A549 treated with Mapracorat at 1 μM for 4 hours (cell line): ENCODE measurements at places on chromosomes 7 and 10. TPM values are rescaled to one million over a fixed set of nuclear protein-coding genes. Genes with fewer than 3 reads are reported as not detected.

DDC gene
- 0.83 to 1.7 TPM (median 1.2 TPM) in 5 replicates for total RNA-seq

INMT gene
- not detected in 5 replicates for total RNA-seq

BAG3 gene
- 198 to 246 TPM (median 241 TPM) in 5 replicates for total RNA-seq

EEPD1 gene
- total RNA-seq, result 56.9 to 62.1 TPM (median 59.8 TPM) in 5 replicates

CLCN1 gene
- total RNA-seq, result 0.05 to 0.37 TPM in 2 of 5 replicates, not detected in the others

SPAG6 gene
- total RNA-seq, result not detected in 5 replicates

STEAP4 gene
- total RNA-seq, result 0.07 TPM in 1 of 5 replicates, not detected in the others

SAMD9 gene
- total RNA-seq, result 2.5 to 5.1 TPM (median 4.0 TPM) in 5 replicates
